ENCODE measurements at places on chromosomes 1 and 21.

DNA sequence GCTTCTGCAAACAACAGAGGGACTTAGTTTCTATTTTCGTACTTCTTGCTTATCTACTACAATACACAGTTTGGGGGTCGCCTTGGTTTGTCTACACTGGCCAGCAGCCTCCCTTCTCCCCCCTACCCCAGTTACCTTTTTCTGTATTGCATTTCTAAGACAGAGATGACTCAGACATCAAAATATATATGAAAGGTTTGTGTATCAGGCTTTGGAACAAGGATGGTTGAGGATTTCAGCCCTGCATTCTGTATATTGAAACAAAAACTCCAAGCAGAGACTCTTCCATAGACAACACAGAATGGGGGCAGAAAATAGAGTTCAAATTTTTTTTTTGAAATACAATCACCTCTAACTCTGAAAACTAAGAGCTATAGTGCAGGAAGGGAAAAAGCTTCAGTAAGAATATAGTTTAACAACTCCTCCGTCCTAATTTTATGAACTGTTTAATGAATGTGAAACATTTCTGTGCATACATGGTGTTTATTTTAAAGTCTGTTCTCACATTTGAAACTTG, 1.9 kb downstream of the SAMD13 start:
- peak; percentile 47 for DNase-seq

- DNase-seq, result peak; percentile 52
Observed at GRCh38 chr1:108067884-108068540, 103.0 kb upstream of the VAV3 start.

GRCh38 chr1:234667600-234668576, 57.9 kb upstream of the IRF2BP2 start:
- no peak for DNase-seq

GRCh38 chr1:31715087-31715872, 11.5 kb upstream of the COL16A1 start:
- DNase-seq, result peak; percentile 64

GRCh38 chr1:151668090-151668489, 48.5 kb downstream of the CELF3 start:
- peak; percentile 61 for DNase-seq

GRCh38 chr21:16532840-16533239, 803.1 kb downstream of the USP25 start:
- peak; percentile 4 for DNase-seq

- peak; percentile 1 for DNase-seq
Observed at GRCh38 chr1:104592926-104593325, 843.2 kb downstream of the AMY1C start.

- no peak for DNase-seq
Observed at GRCh38 chr1:86765674-86766073, 61.3 kb downstream of the SH3GLB1 start.

DNA sequence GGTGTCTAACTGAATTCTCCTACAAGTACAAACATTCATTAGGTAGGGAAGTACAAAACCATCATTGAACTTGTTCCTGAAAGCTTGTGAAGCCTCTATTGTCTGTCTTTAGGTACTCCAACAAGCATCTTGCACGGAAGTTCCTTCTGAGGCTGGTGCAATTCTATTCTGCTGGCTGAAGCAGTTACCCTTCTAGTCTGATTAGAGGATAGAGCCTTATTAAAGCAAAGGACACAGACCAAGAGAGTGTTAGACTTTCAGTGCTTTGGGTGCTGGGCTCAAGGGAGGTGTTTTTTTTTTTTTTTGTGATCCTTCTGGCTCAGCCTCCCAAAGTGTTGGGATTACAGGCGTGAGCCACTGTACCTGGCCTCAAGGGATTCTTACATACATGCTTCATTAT, 43.8 kb downstream of the HHAT start:
- DNase-seq, result no peak

GRCh38 chr1:211641044-211641800, 34.2 kb downstream of the NEK2 start:
- DNase-seq, result no peak

DNA sequence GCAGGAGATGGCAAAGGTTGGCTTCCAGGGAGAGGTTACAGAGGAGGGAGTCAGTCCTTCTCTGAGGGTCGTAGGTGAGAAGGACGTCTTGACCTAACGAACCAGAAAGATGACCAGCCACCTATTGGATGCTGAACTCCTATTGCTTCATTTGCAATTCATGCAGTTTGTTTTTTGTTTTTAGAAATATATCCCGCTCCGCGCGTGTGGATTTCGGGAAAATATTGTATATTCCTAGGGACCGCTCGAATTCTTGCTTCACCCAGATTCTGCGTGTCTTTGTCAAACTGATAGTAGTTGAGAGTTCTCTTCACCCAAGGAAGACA, 564 bp downstream of the DISP1 start:
- DNase-seq, result no peak

GRCh38 chr21:15444118-15444960, 285.4 kb upstream of the USP25 start:
- DNase-seq, result peak; percentile 33

DNA sequence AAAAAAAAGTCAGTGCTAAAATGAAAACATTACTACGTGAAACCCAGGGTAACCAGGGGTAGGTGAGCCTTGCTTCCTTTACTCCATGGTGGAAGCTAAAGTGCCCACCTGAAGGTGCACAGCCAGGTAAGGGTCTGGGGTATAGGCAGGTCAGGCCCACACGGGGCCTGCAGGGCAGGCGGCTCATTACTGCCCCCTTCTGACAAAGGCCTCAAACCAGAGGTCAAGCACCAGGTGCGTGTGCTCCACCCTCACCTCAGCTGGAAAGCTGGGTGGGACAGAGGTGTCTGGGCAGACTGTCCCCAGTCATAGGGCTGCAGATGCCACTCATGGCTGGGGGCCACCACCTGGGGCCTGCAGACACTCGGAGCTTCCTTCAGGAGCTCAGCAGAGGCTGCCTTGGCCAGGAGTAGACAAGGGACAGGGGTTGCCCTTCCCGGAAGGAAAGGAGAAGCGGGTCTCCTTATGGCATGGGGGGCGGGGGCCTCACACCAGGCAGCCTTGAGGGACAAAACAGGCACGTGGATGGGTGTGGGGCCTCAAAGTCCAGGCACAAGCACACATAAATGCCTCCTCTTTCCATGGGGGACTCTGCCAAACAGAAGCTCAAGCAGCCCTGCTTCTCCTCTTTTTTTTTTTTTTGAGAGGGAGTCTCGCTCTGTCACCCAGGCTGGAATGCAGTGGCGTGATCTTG, 36.2 kb downstream of the ACOT7 start:
- DNase-seq, result no peak

DNA sequence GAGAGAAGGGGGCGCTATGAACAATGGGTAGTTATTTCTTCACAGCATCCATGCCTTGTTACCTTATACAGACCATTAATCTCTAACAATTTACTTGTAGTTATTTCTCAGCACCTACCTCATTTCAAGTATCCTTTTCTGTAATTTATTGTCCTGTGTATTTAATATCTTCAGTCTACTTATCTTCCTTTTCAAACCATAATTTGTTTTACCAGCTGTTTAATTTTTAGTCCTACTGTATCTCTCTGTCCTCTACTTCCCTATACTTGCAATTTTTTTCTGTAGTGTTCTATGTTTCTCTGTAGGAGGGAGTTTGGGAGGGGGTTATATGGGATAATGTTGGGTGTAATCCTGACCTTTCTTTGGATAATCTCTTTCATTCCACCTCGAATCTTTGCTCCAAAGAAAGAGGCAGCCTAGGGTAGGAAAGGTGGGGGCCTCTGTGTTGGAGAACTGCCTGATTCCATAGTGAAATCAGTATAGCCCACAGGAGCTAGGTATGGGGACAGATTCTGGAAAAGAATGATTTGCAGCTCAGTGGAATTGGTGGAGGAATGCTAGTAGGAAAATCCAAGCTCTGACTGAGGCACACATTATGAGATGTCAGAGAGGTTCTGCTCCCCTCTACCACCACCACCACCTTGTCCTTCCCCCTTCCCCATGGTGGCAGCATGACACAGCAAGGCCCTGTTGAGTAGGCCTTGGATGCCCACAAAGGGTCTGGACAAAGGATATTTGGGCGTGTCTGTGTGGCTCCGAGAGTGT, 642 bp downstream of the MLLT11 start:
- peak; percentile 40 for DNase-seq

DNA sequence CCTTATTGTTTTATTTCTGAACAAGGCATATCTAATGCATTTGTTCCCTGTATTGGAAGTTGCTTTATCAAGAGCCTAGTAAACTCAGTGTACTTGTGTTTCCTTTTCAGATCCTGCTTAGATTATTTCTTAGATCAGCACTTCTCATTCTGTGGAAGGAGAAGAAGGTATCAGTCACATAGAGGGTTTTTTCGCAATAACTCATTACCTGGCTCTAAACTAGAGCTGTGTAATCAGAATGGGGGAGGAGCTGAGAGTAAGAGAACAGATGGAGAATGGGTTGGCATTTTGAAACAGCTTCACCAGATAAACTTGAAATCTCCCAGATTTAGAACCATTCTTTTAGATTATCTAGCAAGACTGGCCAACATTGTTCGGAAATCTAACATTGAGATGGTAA, 11.0 kb downstream of the AHCYL1 start:
- no peak for DNase-seq

GRCh38 chr1:162172311-162173102, 103.0 kb downstream of the NOS1AP start:
- DNase-seq, result no peak

DNA sequence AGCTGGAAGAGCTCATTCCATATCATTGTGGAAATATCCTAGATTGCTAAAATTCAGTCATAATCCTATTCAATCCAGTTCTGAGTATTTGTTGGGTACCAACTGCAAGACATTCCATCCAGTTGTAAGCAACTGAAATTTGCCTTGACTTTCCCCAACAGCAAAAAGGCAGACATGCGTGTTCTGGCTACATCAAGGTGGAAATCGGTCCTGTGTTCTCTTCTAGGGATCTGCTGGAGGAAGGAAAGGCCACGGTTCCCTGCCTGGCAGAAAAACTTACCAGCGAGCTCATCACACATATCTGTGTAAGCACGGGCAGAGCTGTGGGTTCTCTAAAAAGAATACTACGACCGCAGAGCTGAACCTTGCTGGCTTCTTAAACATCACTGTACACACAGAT, 17.5 kb downstream of the MX1 start:
- DNase-seq, result no peak

GRCh38 chr1:6347641-6348487, 45.7 kb downstream of the ACOT7 start:
- DNase-seq, result peak; percentile 78

- DNase-seq, result no peak
Observed at GRCh38 chr21:32442566-32443318, 30.2 kb downstream of the EVA1C start.

GRCh38 chr1:87334351-87335174, 5.9 kb downstream of the LMO4 start:
- no peak for DNase-seq

- DNase-seq, result no peak
Observed at GRCh38 chr1:160062230-160062532, 7.8 kb downstream of the KCNJ10 start.

GRCh38 chr1:229557913-229558414, 543 bp downstream of the ABCB10 start:
- DNase-seq, result peak; percentile 63

DNA sequence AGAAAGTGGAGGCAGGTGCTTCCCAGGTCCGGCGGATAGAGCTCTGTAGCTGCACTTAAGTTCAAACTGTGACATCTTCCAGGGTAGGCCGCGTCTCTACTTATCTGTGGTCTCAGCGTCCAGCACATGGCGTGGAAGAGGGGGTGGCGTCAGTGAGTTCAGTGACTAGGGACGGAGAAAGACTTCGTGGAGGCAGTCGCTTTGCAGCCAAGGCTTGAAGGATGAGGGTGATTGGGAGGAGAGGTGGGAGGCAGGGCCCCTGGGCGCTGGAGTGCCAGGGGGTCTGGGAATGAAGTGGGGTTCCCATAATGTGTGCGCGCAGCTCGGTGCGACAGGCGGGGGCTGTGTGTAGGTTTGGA, 444 bp upstream of the AGO1 start:
- peak; percentile 30 for DNase-seq

- DNase-seq, result no peak
Observed at GRCh38 chr1:177505905-177506590, 335.3 kb downstream of the BRINP2 start.

DNA sequence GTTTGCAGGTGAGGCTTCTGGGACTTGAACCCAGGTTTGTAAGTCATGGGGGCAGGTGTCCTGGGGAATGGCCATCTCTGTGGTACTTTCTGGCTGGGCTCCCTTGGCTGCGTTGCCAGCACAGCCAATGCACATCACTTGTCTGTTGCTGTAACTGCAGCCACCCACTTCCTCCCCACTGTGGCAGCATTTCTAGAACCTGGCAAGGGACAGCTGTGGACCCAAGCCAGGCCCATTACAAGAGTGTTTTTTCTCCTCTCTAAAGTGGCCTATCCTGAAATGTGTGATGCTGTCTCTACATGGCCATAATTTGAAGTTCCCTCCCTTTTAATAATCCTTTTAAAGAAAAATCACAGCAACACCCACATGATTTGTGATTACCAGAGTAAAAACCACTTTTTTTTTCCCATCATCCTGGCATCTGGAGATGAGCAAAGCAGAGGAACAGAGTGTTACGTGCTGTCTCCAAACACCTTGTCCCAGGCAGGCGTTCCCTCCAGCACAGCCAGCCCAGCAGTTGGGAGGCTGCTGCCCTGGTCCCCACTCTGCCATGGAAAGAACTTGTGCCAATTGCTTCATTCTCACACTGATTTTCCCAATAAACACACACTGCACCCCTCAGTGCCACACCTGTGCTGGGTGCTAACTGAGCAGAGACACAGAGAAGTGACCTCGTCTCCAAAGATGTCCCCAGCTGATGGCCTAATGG, 360.6 kb upstream of the USP24 start:
- no peak for DNase-seq

DNA sequence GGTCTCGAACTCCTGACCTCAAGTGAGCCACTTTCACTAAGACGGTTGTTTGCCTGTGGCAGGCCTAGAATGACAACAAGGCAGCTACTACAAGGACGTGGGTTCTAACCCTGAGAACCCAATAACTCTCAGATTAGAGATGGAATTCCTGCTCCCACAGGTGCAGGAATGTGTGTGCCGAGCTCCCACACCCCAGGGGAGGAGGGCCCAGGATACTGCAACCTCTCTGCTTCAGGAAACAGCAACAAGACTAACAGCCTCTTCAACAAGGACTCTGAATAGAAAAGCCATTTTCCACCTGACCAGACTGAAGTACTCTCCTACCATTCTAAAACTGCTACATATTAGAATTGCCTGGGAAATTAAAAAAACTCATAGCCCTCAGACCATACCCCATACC, 4.9 kb downstream of the LSM10 start:
- DNase-seq, result no peak

GRCh38 chr1:164999146-164999545, 357.4 kb downstream of the LMX1A start:
- DNase-seq, result no peak

GRCh38 chr1:9435153-9435636, 104.1 kb upstream of the SLC25A33 start:
- DNase-seq, result no peak

GRCh38 chr1:116769104-116769452, 14.8 kb downstream of the CD2 start:
- DNase-seq, result no peak

GRCh38 chr21:35206141-35207125, 157.3 kb upstream of the RUNX1 start:
- DNase-seq, result peak; percentile 15

GRCh38 chr1:238439511-238439910, 548.8 kb upstream of the ZP4 start:
- no peak for DNase-seq

All from hematopoietic multipotent progenitor cell treated with erythropoietin and hydrocortisone succinate and interleukin-3 and kit ligand, for 4 days (in vitro differentiated cells).